A673 (cell line): ENCODE measurements at places on chromosomes 6 and 20. TPM values are rescaled to one million over a fixed set of nuclear protein-coding genes. Genes with fewer than 3 reads are reported as not detected.
A peak's percentile ranks its signal among the peaks of the same experiment; 100 is the strongest.

The WFDC5 gene
- not detected in 2 replicates for total RNA-seq

DNA sequence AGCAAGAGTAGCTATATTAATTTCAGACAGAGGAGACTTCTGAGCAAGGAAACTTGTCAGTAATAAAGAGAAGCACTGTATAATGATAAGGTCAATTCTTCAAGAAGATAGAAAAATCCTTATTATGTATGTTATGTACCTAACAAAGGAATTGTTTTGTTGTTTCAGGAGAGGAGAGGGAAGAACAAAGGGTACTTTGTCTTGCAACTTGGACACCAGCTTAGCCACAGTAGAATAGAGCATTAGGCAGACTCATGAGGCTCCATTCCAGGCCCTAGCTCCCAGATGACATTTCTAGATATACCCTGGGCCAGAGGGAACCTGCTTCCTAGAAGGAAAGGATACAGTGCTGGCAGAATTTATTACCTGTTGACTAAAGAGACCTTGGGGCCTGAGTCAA, 6.5 kb upstream of the NUS1 start:
- no peak for DNase-seq

The DCDC2 gene
- total RNA-seq = 45.1 and 54.9 TPM in 2 replicates

DNA sequence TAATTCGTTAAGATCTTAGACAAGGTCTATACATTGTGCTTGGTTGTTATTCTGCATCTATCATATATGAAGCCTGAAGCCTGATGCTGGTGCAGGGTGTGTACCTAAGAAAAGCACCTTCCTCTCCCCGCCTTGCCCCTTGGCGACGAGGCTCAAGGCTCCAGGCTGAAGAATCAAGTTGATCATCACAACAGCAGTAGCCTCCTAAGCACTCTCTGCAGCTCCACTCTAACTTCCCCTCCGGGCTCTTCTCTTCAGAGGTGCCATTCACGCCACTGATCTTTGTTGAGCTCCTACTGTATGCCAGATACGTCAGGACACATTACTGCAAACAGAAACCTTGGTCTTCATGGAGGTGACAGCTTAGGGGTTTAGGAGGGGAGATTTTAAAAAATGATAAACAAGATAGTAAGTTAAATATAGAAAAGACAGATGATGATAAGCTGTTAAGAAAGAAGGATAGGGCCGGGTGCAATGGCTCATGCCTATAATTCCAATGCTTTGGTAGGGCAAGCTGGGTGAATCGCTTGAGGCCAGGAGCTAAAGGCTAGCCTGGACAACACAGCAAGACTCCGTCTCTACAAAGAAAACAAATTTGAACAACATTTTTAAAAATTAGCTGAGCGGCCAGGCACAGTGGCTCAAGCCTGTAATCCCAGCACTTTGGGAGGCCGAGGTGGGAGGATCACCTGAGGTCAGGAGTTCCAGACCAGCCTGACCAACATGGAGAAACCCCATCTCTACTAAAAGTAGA, 38.4 kb upstream of the ZNF217 start:
- no peak for DNase-seq

- no peak for DNase-seq
These were observed 207.2 kb downstream of the BTBD9 start for GRCh38 chr6:38432479-38432878.

DNA sequence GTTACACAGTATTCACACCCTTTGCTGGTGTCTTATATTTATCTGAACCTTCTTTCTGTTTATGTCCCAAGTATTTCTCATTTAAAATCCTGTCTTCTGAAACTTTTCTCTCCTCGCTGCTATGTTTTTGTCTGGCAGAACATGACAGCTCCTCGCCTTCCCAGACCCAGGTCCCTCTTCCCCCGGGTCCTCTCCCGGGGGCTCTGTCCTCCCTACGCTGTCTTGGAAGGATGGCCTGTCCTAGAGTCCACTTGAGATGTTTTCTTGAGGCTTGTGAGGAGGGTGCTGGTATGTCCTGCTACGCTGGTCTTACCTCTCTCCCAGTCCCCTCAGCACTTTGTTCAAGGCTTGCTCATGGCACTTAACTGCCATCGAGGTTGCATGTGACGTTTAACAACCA, 6.2 kb downstream of the GID8 start:
- no peak for DNase-seq

GRCh38 chr20:1800180-1800579, 95.0 kb upstream of the SIRPA start:
- no peak for DNase-seq

The HEBP2 gene
- total RNA-seq = 8.7 and 14.7 TPM in 2 replicates

The PKIB gene
- total RNA-seq = 10.4 and 11.5 TPM in 2 replicates

- no peak for DNase-seq
These were observed 60.1 kb upstream of the PHIP start for GRCh38 chr6:79138146-79138545.

DNA sequence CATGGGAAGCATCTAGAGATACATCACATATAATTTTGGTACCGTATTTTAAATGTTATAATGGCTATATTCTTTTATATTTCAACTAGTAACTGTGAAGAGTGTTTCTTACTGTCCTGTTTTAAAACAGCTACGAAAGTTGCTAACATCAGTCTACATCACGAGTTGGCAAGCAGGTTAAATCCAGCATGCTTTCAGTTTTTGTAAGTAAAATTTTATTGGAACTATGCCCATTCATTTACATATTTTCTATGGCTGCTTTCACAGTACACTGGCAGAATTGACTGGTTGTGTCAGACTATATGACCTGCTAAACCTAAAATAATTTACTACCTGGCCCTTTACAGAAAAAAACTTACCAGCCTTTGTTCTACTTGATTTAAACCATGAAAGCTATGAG, 478.1 kb downstream of the PHF3 start:
- DNase-seq = no peak

GRCh38 chr20:47574616-47575364, 73.1 kb downstream of the NCOA3 start:
- peak; percentile 90 for DNase-seq

The ZBP1 gene
- not detected in 2 replicates for total RNA-seq

- DNase-seq = peak; percentile 24
These were observed 22.3 kb downstream of the CAPN11 start for GRCh38 chr6:44180886-44181285.

- no peak for DNase-seq
These were observed 71.5 kb upstream of the RALY start for GRCh38 chr20:33922224-33922623.
